ENCODE measurements at places on chromosomes 12 and 14.

DNA sequence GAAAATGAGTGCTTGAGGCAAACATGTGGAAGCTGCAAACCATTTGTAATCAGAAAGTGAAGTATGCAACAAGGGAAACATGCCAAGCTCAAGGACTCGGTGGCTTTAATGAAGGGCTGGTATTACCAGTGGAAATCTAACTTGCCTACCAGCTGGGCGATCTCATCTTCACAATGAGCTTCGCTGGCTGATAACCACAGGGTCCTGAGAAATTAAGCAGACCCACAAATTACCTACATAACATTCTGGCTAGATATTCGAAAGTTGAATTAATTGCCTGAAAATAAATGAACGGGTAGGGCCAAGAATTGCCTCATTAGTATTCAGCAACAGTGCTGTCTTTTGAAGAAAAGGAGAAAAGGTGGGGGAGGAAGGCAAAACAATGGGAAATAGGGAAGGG is 439.4 kb downstream of the PDZRN4 start:
- DNase-seq = no peak

- DNase-seq = no peak
Observed at GRCh38 chr12:39116861-39117260, 211.5 kb upstream of the CPNE8 start.

DNA sequence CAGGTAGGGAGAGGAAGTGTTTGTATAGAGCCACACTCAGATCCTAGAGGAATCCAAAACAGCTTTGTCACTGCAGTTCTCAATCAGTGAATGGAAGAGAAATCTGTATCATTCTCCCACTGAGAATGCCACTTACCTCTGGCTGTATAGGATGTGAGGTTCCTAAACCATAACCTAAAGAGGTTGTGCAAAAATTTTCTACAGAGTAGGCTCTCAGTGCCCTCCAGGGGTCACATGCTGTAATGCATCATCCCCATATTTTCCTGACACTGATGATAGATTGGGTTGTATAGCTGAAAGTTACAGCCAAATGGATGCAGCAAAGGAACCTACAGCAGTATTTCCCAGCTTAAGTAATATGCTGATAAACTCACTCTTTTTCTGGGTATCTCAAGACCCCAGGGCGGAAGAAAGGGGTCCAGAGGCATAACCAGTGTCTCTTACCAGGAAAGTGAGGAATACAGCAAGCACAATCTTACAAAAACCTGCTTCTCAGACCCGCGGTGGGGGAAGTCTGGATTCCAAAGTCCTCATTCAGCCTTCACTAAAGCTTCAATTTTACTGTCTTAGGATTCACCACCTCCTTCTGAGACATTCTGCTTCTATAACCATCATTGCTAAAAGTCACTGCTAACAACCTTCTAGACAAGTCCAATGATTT is 3.8 kb downstream of the BCDIN3D start:
- peak; percentile 39 for DNase-seq

DNA sequence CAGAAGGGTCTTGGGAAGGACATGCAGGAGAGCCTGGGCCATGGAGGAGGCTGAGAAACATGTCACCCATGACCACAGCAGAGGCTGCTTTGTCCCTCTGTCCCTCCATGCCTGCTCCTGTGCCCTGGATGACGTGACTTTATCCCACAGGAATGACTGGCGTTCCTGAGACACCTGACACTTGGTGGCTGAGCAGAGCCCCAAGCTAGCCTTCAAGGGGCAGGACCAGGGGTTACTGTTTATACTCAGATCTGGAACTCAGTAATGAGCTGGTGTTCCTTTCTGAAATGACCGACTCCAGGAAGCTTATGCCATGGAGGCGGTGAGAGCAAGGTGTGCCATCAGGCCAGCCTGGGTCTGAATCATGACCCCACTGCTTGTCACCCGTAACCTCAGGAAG is 44.2 kb downstream of the ZFP36L1 start:
- no peak for DNase-seq

Measured in activated CD4-positive, alpha-beta T cell treated with anti-CD3 and anti-CD28 coated beads, Interleukin-2, amount 50 U/mL, for 1 hour (primary cell).